Caudate nucleus (tissue), 63 donors: ENCODE measurements at places on chromosomes 2 and 18.

DNA sequence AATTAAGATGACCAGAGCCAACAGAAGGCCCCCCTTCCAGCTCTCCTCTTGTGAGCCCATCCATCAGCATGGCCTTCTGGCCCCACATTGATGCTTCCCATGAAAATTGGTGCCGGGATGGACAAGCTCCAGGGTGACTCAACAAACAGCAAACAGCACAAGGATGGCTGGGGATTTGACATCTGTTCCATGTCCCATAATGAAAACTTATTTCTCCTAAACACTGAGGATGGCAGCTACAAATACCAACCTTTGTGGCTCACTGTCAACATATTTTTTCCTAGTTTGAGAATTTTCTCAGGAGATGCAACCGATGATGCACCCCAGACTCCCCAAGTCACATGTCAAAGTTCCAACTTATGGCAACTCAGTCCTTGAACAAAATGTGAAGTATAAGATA lies 169.6 kb upstream of the SIX2 start:
- no peak for DNase-seq

DNA sequence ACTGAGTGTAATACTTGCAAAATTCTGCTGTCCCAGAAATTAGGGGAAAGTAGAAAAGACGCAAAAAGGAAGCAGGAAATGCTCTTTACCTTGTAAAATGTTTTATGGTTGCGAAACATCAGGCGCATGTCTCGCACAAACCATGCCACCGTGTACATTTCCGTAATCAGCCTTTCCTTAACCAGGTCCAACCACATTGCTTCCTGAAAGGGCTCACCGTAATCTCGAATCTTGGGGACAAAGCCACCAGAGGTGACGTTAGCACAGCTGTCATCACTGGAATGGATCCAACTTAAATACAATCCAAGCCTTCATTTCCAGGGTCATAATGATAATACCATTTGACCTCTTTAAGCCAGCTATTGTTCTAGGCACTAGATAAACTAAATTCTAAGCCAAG lies 49.3 kb downstream of the SP110 start:
- DNase-seq: no peak

DNA sequence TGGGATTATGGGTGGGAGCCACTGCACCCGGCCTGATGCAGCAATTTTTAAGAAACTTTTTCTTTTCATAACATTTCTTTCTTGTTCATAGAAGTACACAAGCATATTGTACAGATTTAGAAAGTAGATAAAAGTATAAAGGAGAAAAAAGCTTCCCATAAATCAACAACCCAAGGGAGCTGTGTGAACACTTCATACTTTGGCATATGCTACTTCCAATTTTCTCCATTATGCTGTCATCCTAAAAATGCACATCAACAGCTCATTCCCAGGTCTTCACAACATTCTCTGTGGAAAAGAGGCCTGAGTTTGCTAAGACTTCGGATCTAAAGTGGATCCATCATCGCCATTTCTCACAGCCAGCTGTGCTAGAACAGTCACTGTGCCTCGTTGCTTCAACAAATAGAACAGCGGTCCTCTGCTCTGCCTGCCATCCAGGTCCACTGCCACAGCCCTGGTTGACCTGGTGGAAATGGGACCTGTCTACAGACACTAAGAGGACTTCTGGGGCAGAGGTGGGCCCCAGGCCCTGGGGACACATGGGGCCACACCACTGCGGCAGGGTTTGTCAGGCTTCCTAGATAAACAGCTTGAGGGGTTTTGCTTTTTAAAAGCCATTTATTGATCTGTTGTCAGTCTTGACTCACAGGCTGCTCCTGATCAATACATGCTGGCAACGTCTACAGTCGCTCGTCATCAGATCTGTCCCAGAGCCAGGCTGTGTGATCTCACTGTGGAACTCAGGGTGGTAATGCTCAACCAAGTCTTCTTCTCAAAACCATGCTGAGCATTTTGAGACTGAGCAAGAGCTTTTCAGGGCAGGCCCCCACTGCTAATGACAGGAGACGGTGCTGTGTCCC lies 72.7 kb upstream of the MGAT4A start:
- no peak for DNase-seq

DNA sequence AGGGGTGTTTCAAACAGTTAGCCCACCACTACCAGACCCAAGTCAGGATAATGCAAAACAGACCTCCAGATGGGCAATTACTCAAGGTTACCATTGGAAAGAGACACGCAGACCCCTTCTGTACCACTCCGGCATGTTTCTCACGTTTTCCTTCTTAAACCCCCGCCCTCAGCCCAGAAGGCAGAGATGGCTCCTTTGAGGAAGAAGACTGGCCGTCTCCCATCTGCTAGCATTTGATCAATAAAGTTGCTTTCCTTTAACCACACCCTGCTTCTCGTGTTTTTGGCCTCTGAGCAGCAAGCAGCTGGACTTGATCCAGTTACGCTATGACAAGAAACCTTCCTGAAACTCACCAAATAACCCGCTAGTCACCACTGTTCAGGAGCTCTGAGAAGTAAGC lies 1012.4 kb upstream of the GYPC start:
- no peak for DNase-seq

GRCh38 chr2:26245810-26246209 lies 1.1 kb downstream of the HADHB start:
- no peak for DNase-seq
